ENCODE measurements at places on chromosomes 1 and 21. TPM values are rescaled to one million over a fixed set of nuclear protein-coding genes. Genes with fewer than 3 reads are reported as not detected.

Gene OR10J1
- not detected for total RNA-seq

Gene GBP7
- total RNA-seq: 0.09 TPM

Gene KDF1
- 9.3 TPM for total RNA-seq

Gene C1orf141
- total RNA-seq: 11.4 TPM

Gene NHLH1
- total RNA-seq: 0.18 TPM

Gene C1QB
- total RNA-seq: 702 TPM

Gene TRABD2B
- total RNA-seq: 0.46 TPM

Gene RSPH1
- 46.9 TPM for total RNA-seq

Gene RABGAP1L
- 58.2 TPM for total RNA-seq

GRCh38 chr1:150981177-150981804 lies 801 bp upstream of the ANXA9 start:
- no peaks in the 10 kb centered on the region for H3K27me3 ChIP-seq
- peak overlapping the region; percentile 44 for H3K27ac ChIP-seq
- no peak overlapping the region for H3K4me3 ChIP-seq
- DNase-seq: peak; percentile 51
- peaks cover 22% of the 10 kb centered on the region for H3K4me1 ChIP-seq
- no peaks in the 10 kb centered on the region for H3K36me3 ChIP-seq

GRCh38 chr1:192940658-192941057 lies 118.5 kb downstream of the UCHL5 start:
- no peaks in the 10 kb centered on the region for H3K4me1 ChIP-seq
- no peaks in the 10 kb centered on the region for H3K27me3 ChIP-seq
- no peak overlapping the region for H3K4me3 ChIP-seq
- no peak overlapping the region for H3K27ac ChIP-seq
- no peaks in the 10 kb centered on the region for H3K36me3 ChIP-seq
- no peak for DNase-seq

- H3K4me1 ChIP-seq: no peaks in the 10 kb centered on the region
- H3K36me3 ChIP-seq: no peaks in the 10 kb centered on the region
- no peak overlapping the region for H3K27ac ChIP-seq
- DNase-seq: no peak
- H3K27me3 ChIP-seq: no peaks in the 10 kb centered on the region
Measured at GRCh38 chr1:26373789-26374188, 1.2 kb upstream of the ZNF683 start.

GRCh38 chr1:55870106-55870505 lies 654.9 kb upstream of the USP24 start:
- no peak overlapping the region for H3K4me3 ChIP-seq
- H3K27me3 ChIP-seq: no peaks in the 10 kb centered on the region
- H3K27ac ChIP-seq: no peak overlapping the region
- no peak for DNase-seq
- peaks cover 3% of the 10 kb centered on the region for H3K4me1 ChIP-seq
- no peaks in the 10 kb centered on the region for H3K36me3 ChIP-seq

DNA sequence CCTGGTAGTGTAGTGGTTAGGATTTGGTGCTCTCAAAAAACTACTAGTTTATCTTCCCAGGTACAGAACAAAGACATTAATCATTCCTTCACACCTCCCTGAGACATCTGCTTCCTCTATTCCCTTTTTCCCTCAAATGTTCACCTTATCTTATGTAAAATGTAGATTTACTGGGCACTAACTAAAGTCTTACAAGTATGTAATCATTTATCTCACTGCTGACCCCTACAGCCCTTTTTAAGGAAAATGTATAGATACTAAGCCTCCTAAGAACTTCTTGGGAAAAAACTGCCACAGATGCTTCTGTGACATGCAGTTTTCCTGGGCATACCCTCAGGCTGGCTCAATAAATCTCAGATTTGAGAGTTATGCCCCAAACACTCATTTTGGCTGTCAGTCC lies 50.8 kb upstream of the NEK7 start:
- H3K36me3 ChIP-seq: no peaks in the 10 kb centered on the region
- no peaks in the 10 kb centered on the region for H3K27me3 ChIP-seq
- no peak for DNase-seq
- H3K4me3 ChIP-seq: no peak overlapping the region

GRCh38 chr1:27132147-27132546 lies 22.8 kb downstream of the SLC9A1 start:
- DNase-seq: no peak
- H3K27me3 ChIP-seq: no peaks in the 10 kb centered on the region
- H3K4me3 ChIP-seq: no peak overlapping the region
- no peaks in the 10 kb centered on the region for H3K36me3 ChIP-seq
- peak overlapping the region; percentile 13 for H3K27ac ChIP-seq
- no peaks in the 10 kb centered on the region for H3K4me1 ChIP-seq

DNA sequence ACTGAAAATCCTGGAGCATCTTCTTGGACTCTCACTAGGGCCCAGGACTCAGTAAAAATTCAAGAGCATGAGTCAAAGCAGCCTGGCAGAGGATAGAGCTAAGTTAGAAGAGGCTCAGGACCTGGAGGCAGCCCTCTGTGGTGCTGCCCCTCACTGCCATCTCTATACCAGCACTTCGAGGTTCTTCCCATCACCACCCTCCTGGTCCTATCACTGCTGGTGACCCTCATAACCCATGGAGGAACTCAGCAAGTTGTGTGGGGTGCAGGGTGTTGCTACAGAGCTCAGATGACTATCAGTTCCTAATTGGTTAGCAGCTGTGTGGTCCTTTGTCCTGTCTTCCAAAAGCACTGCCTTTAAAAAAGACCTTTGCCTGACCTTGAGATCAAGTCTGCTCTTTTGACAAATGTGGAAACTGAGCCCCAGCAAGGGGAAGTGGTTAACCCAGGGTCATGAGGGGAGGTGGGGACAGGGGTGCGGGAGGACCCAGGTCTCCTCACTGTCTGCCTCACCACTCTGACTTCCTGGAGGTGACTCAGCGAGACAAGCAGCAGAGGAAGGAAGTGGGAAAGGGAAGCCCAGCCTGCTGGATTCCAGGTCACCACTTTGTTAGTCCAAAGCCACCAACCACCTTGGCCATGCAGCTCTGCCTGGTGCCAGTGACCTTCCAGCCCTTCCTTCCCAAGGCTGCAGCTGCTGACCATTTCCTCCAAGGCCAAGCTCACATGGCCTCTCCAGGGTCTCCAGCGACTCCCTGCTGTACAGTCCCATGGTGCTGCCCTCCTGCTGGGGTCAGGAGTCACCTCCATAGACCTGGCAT lies 199.4 kb upstream of the EDN2 start:
- peaks cover 10% of the 10 kb centered on the region for H3K4me1 ChIP-seq
- no peak overlapping the region for H3K4me3 ChIP-seq
- no peak overlapping the region for H3K27ac ChIP-seq
- no peaks in the 10 kb centered on the region for H3K27me3 ChIP-seq
- no peaks in the 10 kb centered on the region for H3K36me3 ChIP-seq
- DNase-seq: no peak

- H3K4me1 ChIP-seq: peaks cover 5% of the 10 kb centered on the region
- H3K4me3 ChIP-seq: no peak overlapping the region
- peaks cover 10% of the 10 kb centered on the region for H3K36me3 ChIP-seq
- H3K27ac ChIP-seq: no peak overlapping the region
Measured at GRCh38 chr1:169465281-169465680, 20.5 kb downstream of the SLC19A2 start.

- DNase-seq: no peak
- H3K27ac ChIP-seq: no peak overlapping the region
- no peaks in the 10 kb centered on the region for H3K36me3 ChIP-seq
- no peaks in the 10 kb centered on the region for H3K4me1 ChIP-seq
- no peak overlapping the region for H3K4me3 ChIP-seq
- no peaks in the 10 kb centered on the region for H3K27me3 ChIP-seq
Measured at GRCh38 chr1:181608948-181609347, 125.6 kb downstream of the CACNA1E start.

- no peaks in the 10 kb centered on the region for H3K4me1 ChIP-seq
- no peak overlapping the region for H3K27ac ChIP-seq
- no peak for DNase-seq
- no peaks in the 10 kb centered on the region for H3K27me3 ChIP-seq
Measured at GRCh38 chr1:237873487-237874211, 17.1 kb downstream of the ZP4 start.

- H3K27me3 ChIP-seq: no peaks in the 10 kb centered on the region
- H3K4me3 ChIP-seq: no peak overlapping the region
Measured at GRCh38 chr1:33137800-33138199, 44.0 kb downstream of the TRIM62 start.

- peaks cover 25% of the 10 kb centered on the region for H3K4me1 ChIP-seq
- H3K4me3 ChIP-seq: no peak overlapping the region
- no peaks in the 10 kb centered on the region for H3K27me3 ChIP-seq
Measured at GRCh38 chr1:183882335-183883167, 77.6 kb downstream of the RGL1 start.

GRCh38 chr1:164320790-164321731 lies 237.9 kb upstream of the PBX1 start:
- H3K27ac ChIP-seq: no peak overlapping the region
- peaks cover 5% of the 10 kb centered on the region for H3K4me1 ChIP-seq
- H3K4me3 ChIP-seq: peak overlapping the region; percentile 35

DNA sequence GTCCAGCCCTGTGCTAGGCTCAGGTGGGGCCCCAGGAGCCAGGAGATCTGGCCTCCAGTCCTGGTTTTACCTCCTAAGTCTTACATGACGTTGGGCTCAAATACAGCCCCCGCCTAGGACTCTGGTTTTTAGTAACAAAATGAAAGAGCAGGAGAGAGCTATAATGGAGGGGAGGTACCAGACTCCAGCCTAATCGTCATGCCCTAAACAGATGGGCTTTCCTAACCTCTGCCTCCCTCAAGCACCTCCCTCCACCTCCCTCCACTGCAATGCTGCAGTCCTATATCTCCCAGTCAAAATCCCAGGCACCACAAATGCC lies 28.6 kb downstream of the TTC39A start:
- H3K4me1 ChIP-seq: peaks cover 5% of the 10 kb centered on the region
- H3K4me3 ChIP-seq: no peak overlapping the region
- H3K27me3 ChIP-seq: no peaks in the 10 kb centered on the region
- no peak overlapping the region for H3K27ac ChIP-seq

DNA sequence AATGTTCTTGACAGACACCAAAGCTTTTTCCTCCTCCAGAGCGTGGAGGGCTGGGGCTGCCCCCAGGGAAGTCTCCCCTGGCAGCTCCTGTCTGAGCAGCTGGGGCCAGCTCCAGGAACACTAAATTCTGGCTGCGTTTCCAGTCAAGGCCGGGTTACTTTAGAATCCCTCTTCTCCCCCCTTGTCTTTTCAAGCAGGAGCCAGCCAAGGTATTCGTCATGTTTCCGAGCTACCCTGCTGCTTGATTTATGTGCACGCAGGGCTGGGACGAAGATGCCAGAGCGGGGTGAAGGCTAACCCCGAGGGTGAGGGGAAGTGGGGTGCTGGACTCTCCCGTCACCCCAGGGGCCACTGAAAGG lies 68.1 kb upstream of the ANGPTL1 start:
- H3K27me3 ChIP-seq: no peaks in the 10 kb centered on the region
- no peaks in the 10 kb centered on the region for H3K36me3 ChIP-seq
- peak; percentile 74 for DNase-seq
- peaks cover 8% of the 10 kb centered on the region for H3K4me1 ChIP-seq

- H3K4me1 ChIP-seq: no peaks in the 10 kb centered on the region
- no peaks in the 10 kb centered on the region for H3K27me3 ChIP-seq
- no peak for DNase-seq
- peaks cover 6% of the 10 kb centered on the region for H3K36me3 ChIP-seq
- no peak overlapping the region for H3K27ac ChIP-seq
Measured at GRCh38 chr21:46120301-46121285, 22.7 kb downstream of the COL6A2 start.

- DNase-seq: no peak
- no peaks in the 10 kb centered on the region for H3K36me3 ChIP-seq
- H3K27me3 ChIP-seq: no peaks in the 10 kb centered on the region
- H3K4me3 ChIP-seq: no peak overlapping the region
Measured at GRCh38 chr1:244598611-244599010, 54.3 kb upstream of the DESI2 start.

- H3K4me3 ChIP-seq: no peak overlapping the region
- H3K27me3 ChIP-seq: no peaks in the 10 kb centered on the region
- H3K4me1 ChIP-seq: no peaks in the 10 kb centered on the region
- no peaks in the 10 kb centered on the region for H3K36me3 ChIP-seq
- no peak overlapping the region for H3K27ac ChIP-seq
- no peak for DNase-seq
Measured at GRCh38 chr21:14526199-14526598, 19.9 kb downstream of the SAMSN1 start.

GRCh38 chr1:161071886-161072371 lies 2.2 kb upstream of the ARHGAP30 start:
- no peak overlapping the region for H3K4me3 ChIP-seq
- no peaks in the 10 kb centered on the region for H3K27me3 ChIP-seq
- no peak for DNase-seq
- no peak overlapping the region for H3K27ac ChIP-seq
- H3K4me1 ChIP-seq: no peaks in the 10 kb centered on the region
- H3K36me3 ChIP-seq: no peaks in the 10 kb centered on the region

DNA sequence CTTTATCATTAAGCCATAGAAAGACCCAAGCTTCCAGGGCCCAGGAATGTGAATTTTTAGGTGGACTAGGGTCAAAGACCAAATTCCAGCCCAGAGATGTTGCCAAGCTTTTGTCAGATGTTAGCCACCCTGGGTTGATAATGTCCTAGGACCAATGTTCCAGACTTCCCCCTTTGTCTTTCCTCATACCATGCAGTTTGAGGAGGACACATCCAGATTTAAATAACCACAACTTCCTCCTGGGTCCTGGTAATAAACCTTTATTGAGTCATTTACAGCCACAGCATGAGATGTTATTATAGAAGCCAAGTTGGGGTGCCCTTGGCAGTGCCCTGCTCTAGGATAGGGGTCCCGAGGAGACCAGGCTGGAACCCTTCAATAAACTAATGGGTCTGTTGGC lies 5.9 kb downstream of the TNR start:
- no peak overlapping the region for H3K27ac ChIP-seq
- no peak for DNase-seq
- H3K4me3 ChIP-seq: no peak overlapping the region
- no peaks in the 10 kb centered on the region for H3K4me1 ChIP-seq

DNA sequence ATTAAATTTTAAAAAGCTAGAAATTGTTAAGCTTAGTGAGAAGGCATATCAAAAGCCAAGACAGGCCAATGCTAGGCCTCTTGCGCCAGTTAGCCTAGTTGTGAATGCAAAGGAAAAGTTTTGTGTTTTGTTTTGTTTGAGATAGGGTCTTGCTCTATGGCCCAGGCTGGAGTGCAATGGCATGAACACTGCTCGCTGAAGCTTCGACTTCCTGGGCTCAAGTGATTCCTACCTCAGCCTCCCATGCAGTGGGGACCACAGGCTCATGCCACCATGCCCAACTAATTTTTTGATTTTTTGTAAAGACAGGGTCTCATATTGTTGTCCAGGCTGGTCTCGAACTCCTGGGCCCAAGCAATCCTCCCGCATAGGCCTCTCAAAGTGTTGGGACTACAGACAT lies 40.3 kb downstream of the TRIM33 start:
- H3K4me1 ChIP-seq: peaks cover 6% of the 10 kb centered on the region
- no peaks in the 10 kb centered on the region for H3K27me3 ChIP-seq
- H3K27ac ChIP-seq: no peak overlapping the region
- H3K36me3 ChIP-seq: no peaks in the 10 kb centered on the region
- no peak overlapping the region for H3K4me3 ChIP-seq
- no peak for DNase-seq

DNA sequence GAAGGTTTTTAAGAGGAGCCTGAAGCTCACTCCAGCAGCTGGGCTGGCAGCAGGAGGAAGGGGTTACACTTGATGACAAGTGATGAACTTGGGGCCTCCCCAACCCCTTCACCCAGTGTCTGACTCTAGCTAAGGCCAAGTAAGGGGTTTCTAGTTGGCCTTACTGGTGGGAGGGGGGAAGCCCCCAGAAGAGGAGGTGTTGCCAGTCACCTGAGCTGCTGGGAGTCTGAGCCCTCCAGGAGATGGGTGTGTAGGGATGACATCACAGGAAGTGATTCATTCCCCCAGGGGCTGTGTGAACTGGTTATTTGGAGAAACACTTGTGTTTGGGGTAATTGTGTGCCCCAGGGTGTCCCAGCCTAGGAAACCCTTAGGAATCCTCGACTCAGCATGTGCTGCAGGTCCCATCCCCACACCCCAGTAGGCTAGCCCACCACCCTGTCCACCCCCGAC lies 3.1 kb downstream of the PADI1 start:
- H3K4me1 ChIP-seq: peaks cover 12% of the 10 kb centered on the region
- DNase-seq: peak; percentile 18
- no peaks in the 10 kb centered on the region for H3K27me3 ChIP-seq
- no peak overlapping the region for H3K4me3 ChIP-seq
